CMK (cell line): ENCODE measurements at places on chromosomes 12 and 14.

GRCh38 chr14:97120611-97121031, 323.4 kb downstream of the VRK1 start:
- no peak for DNase-seq

DNA sequence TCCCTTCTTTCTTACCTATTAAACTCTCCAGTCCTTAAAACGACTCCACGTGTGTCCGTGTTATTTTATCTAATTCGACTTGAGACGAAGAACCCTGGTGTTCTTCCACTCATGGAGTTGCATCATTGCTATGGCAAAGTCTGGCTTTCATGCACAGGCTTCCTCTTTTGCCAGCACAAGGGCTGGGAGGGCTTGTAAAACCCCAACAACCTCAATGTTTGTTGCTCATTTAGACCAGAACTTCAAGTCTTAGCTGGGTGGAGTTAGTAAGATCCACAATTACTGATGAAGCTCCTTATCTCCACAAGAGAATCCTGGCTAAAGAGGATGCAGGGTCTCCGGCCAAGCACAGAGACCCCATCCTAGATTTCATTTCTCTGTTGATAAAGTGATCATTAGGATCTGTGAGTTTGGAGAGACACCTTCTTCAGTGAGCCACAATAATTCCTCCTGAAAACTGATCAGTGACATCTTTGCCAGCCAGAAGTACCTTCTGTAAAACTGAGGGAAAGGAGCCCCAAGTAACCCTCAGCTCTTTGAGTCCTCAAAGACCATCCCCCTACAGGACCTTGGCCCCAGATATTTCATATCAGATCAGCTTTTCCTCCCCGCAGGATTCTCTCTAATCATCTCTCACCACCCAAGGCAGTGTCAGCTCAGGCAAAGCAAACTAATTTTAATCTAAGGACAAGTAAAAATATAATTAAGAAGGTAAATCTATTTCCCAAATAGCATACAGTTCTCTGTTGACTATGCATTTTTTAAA, 514.6 kb downstream of the FUT8 start:
- DNase-seq: no peak

GRCh38 chr12:113138826-113139225, 3.3 kb upstream of the RASAL1 start:
- DNase-seq: no peak

DNA sequence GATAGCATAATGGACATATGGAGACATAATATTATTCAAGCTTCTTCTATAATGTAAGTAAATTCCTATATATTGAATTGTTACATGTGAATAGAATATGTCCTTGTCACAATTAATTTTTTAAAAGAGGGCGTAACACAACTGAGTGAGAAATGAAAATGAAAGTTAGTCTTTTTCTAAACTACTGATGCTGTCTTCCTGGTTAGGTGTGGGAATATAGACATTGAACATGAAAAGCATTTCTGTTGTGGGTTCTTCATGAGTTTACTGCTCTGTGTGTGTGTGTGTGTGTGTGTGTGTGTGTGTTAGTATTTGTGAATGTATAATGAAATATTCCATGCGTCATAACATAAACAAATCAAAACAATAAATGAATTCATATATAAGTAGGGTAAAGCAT, 40.5 kb upstream of the RTL1 start:
- DNase-seq: no peak

- no peak for DNase-seq
These were observed 145.0 kb downstream of the WIF1 start for GRCh38 chr12:64976131-64976530.

GRCh38 chr14:77865455-77865854, 65.5 kb downstream of the ADCK1 start:
- no peak for DNase-seq

DNA sequence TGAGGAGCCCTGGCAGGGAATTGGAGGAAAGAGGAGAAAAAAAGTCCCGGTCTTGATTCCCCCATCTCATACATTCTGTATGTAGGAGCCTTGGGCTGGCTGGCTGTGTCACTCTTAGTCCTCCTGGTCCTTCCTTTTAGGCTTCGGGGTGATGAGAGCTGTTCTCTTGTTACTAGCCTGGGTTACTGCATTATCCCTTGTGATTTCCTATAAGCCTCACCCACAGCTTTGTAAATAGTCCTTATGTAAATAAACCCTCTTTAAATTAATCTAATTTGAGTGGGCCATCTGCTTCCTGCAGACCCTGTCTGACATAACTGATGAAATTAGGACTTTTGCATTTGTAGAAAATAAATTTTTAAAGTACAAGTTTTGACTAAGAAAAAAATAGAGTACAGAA, 19.2 kb downstream of the DNM1L start:
- no peak for DNase-seq

DNA sequence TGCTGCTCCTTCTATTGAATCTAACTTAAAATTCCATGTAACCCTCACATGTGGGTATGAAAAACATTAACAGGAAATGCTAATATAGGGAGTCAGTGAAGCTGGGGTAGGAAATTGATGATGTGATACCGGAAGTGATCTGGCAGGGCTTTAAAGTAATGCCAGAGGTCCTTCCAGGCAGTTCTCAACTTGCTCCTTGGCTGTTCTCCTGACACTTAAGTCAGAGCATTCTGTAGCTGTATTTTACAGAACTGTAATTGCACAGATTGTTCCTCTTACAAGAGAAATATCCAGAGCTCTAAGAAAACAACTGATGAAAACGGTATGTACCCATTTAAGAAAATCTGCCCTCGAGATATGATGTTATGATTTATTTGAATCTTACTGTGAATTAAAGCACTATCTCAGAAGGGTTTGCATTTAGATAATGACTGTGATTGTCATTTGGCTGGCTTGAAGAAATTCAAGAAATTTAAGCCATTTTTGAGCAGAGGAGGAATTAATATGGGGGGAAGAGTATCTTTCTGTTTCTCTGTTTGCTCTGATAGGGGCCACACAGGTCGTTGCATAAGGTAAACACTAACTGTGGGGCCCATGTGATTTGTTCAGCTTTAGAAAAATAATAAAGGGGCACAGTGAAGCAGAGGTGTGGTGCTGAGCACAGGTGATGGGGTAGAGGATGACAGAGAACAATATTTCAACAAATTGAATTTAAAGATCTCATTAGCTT, 88.4 kb downstream of the BBS10 start:
- no peak for DNase-seq

DNA sequence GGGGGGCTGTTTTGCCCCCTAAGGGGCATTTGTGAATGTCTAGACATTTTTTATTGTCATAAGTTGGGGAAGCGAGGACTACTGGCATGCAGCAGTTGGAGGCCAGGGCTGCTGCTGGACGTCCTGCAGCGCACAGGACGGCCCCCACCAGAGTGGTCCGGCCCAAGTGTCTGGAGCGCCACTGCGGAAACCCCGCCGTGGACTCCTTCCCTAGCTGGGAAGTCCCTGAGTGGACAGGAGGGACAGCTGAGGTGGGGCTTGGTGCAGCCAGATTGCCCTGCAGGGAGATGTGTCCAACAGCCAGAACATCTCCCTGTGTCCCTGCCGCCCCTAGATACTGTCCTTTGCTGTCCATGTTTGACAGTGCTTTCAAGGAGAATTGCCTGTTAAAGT, 5.5 kb downstream of the CKB start:
- DNase-seq: no peak

DNA sequence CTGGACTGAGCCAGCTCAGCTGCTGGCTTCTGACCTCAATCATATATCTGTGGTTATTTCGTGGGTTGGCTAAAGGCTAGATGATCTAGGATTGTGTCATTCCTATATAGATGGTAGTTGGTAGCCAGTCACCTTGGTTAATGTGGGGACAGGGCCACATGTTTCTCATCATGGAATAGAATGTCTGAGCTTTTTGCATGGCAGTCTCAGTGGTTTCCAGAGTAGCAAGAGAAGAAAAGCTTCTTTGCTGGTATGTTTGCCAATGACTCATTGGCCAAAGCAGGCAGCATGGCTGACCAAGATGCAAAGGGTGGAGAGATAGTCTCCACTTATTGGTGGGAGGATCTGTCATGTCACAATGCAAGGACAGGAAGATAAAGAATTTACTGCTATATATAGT, 746.4 kb upstream of the FLRT2 start:
- DNase-seq: no peak

GRCh38 chr12:27422697-27423096, 23.8 kb upstream of the SMCO2 start:
- no peak for DNase-seq

DNA sequence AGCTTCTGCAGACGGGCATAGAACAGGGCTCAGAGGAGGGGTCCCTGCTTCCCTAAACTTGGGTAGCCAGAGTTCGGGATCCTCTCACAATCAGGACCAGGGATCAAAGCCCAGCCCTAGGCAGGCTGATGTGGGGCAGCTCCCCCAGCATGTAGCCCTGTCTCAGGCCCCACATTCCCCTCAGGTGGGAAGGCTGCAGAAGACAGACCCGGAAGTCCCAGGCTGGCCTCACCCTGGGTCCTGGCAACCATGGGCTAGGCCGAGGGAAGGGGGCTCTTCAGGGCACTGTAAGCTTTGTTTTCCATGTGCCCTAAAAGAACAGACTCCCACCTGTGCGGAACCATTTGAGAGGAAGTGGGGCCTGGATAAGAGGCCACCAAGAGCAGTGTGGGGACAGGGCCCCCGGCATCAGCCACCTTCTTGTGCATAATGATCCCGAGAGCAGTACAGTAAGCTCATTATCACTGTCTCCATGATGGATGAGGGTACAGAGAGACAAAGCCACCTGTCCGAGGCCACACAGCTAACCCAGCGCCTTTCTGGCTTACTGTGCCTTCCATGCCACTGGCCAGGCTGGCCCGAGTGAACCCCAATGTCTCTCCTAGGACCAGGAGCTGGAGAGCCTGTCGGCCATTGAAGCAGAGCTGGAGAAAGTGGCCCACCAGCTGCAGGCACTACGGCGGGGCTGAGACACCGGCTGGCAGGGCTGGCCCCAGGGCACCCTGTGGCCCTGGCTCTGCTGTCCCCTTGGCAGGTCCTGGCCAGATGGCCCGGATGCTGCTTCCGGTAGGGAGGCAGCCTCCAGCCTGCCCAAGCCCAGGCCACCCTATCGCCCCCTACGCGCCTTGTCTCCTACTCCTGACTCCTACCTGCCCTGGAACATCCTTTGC, 11.5 kb downstream of the CHGA start:
- no peak for DNase-seq

DNA sequence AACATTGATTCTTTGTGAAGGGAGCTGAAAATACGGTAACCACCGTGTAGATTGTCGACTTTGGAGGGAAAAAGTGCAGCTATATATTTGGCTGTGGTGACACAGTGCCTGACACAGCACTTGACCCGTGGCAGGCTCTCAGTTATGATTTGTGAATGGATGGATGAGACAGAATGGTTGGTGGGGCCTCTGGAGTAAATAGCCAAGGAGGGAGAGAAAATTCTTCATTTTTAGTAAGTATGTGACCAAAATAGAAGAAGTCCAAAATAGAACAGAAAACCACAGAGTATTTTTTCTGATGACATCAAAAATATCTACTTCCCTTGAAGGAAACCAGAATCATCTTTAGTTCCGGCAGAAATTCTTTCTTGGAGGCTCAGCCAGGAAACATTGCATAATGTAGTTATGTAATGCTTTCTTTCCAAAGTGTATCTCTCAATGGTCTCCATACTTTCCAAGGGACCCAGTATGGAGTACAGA, 82.0 kb upstream of the WSCD2 start:
- DNase-seq: no peak

DNA sequence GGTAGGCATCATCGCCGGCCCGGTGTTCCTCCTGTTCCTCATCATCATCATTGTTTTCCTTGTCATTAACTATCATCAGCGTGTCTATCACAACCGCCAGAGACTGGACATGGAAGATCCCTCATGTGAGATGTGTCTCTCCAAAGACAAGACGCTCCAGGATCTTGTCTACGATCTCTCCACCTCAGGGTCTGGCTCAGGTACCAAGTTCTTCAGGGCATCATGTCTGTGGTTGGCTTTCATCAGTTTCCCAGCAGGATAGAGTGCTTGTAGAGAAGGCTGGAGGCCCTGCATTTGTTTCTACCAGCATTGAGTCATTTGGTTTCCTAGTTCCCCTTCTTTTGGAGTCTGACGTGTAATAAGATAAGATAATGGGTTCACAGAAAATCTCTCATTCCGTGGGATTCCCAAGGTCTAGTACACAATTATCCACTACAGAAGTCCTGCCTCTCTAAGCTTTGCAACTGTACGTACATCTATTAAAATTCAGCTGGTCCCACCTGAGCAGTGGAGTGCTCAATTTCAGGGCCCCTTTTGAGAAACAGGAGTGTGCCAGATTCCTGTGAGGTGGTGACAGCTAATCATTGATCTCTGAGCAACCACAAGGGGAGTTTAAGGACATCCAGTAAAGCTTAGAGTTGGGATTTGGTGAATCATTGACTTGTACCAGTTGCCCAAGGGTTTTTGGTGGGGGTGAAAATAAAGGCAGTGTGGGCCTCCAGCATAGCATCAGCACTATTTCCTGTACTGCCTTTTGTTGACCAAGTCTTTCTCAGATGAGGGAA, 25.1 kb downstream of the ACVR1B start:
- DNase-seq: no peak

GRCh38 chr12:27866373-27867101, 86.5 kb upstream of the MANSC4 start:
- no peak for DNase-seq

DNA sequence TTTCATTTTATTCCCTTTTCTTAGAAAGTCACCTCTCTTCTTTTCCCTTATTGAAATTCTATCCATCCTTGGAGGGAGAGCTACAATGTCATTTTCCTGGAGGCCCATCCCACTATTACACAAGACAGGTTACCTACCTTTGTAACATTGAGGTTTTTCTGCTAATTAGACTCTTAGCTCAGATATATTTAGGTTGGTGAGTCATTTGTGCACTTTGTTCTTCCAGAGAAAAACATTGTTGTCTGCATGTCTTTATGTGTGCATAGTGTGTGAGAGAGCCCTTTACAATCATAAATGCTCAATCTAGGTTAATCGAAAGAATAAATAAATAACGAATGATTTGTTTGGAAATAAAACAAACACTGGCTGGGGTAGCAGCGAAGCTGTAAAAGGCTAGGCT, 191.8 kb downstream of the DACT1 start:
- DNase-seq: no peak

GRCh38 chr12:47282206-47282605, 202.4 kb upstream of the AMIGO2 start:
- DNase-seq: no peak

DNA sequence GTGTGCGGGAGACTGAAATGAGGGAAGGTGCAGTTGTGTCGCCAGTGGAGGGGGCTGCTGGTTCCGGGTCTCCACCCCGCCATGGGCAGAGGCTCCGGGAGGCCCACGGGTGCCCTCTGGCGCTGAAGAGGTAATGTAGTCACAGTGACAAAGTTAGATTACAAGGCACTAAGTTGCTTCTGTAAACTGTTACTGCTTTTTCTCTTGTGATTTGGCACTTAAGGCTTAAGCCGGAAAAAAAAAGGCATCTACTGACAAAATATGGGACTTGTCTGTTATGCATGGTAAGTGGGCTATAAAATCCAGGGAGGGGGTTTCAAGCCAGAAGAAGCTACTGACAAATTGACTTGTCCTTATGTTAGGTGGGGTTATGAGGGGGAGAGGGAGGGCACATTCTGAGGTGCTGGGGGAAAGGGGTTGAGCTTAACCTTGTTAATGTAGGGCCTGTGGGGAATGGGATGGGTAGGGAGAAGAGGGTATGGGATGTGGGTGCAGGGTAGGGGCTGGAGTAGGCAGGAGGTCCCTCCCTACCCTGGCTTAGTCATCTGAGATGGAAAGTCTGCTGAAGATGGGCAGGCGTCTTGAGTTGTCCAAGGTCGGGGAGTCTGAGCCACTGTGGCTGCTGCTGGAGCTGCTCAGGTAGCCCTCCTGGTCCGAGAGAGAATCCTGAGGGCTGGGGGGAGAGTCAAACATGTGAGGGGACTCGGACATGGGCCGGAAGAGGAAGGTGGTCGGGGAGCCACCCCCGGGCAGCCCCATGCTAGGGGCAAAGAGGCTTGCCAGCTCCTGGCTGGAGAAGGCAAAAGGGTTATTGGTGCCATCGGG, 3.7 kb downstream of the ZFP36L1 start:
- DNase-seq: no peak
